ENCODE measurements at places on chromosomes 4 and X. TPM values are rescaled to one million over a fixed set of nuclear protein-coding genes. Genes with fewer than 3 reads are reported as not detected.

The USP17L20 gene
- total RNA-seq, result not detected

DNA sequence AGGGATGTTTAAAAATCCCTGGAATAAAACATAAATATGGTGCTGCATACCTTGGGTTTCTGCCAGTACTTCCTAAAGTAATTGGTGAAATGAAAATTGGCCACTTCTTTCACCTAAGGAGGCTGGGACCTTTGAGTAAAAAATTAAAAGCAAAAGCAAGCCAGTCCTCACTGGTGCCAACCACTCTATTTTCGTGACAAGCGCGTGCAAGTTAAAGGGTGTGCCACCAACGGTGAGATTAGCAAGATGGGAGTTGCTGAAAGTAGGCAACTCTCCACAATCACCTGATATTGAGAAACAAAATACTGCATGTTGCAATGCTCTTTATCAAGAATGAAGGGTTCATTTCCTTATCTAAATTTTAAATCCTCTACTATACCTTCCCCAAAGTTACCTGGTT lies 19.7 kb upstream of the RTL9 start:
- DNase-seq, result no peak

DNA sequence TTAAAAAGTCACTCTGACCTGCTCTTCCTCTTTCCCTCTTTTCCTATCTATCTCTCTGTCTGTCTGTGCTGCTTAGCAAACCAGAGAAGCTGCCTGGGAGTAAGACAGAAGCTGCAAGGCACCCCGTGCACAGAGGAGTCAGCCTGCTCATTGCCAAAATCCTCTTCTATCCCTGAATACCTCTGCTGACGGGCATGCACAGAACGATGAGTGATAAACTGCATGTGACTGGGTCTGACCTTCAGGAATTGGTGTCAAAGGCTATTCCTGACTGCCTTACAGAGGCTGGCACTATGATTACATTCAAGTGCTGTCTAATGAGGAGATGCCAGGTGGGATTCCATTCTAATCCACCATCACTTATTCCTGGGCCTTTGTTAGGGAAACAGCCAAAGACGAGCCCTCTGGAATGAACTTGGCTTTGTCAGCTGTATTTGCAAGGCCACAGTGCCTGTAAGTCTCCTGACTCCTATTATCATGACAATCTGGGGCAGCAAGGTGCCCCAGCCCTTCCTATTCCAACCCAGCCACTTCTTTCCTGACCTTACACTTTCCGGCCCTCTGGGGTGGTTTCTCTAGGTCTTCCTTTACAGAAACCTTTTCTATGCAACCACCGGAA lies 45.4 kb upstream of the CTAG2 start:
- DNase-seq, result no peak

DNA sequence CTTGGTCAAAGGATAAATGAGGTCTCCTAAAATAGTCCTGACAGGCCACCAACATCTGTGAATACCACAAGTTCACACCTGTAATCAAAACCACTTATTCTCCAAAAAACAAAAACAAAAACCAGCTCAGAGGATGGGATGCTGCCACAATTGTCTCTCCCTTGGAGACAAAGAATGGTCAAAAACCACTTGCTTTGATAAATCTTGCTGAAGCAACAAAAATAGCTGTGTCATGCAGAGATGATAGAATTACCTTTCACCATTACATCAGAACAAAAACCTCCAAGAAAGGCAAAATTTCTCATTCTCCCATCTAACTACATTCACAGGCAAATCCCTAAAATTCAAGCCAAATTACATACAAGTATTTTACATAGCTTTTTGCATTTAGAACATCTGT lies 180.4 kb downstream of the MAML3 start:
- DNase-seq, result no peak

The LRAT gene
- total RNA-seq, result 0.58 TPM

DNA sequence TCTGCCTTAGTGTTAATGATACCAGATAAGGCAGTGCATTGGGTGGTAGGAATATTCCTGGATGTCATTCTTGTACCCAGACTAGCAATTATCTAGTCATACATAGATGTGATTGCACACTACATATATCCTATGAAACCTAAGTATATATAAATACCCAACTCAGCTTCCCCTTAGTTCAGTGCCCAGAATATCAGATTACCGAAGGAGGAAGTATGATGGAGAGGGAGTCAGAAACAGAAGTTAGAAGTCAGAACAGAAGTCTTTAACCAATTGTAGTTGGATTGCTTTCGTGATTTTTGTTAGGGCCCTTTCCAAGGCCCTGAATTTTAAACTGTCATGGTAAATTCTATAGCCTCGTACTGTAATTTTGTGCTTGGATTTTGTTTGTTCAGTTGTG lies 42.9 kb downstream of the MOB1B start:
- DNase-seq, result no peak

GRCh38 chr4:82865592-82865991 lies 25.4 kb downstream of the SEC31A start:
- no peak for DNase-seq

DNA sequence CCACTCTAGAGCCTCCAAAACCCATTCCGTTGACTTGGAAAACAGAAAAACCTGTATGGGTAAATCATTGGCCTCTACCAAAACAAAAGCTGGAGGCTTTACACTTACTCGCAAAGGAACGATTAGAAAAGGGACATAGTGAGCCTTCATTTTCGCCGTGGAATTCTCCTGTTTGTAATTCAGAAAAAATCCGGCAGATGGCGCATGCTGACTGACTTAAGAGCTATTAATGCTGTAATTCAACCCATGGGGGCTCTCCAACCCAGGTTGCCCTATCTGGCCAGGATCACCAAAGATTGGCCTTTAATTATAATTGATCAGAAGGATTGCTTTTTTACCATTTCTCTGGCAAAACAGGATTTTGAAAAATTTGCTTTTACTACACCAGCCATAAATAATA lies 60.8 kb downstream of the ZNF732 start:
- no peak for DNase-seq

GRCh38 chr4:89658701-89659024 lies 178.3 kb downstream of the SNCA start:
- DNase-seq, result no peak

DNA sequence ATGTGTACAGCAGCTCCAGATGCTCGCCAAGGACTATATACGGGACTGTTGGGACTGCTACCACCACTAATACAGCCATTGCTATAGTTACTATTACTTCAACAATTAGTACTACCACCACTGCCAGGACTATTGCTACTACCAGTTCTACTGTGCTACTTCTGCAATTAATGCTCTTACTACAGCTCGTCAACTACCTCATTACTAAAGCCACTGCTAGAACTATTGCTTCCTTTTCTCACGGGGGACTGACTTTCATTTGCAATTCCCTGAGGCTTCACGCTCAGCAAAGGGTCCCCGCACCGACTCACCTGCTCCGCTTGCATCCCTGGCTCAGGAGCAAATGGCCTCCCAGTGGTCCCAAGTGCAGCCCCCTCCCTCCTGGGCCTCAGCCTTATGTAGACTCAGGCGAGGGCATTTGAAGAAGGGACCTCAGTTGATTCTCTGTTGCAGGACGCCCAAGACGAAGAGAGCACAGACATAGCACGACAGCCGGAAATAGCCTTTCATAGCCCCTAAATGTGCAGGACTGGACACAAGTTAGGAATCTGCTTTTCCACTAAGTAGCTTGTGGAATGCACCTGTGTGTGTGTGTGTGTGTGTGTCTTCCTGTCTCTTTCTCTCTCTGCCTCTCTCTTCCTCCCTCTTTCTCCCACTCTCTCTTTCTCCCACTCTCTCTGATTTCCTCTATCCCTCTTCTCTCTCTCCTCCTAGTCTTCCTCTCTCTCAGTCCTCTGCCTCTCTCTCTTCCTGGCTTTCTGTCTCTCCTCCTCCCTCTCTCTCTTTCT lies 294.8 kb downstream of the ASMT start:
- no peak for DNase-seq

- no peak for DNase-seq
Measured at GRCh38 chrX:138986866-138987265, 275.3 kb upstream of the FGF13 start.

DNA sequence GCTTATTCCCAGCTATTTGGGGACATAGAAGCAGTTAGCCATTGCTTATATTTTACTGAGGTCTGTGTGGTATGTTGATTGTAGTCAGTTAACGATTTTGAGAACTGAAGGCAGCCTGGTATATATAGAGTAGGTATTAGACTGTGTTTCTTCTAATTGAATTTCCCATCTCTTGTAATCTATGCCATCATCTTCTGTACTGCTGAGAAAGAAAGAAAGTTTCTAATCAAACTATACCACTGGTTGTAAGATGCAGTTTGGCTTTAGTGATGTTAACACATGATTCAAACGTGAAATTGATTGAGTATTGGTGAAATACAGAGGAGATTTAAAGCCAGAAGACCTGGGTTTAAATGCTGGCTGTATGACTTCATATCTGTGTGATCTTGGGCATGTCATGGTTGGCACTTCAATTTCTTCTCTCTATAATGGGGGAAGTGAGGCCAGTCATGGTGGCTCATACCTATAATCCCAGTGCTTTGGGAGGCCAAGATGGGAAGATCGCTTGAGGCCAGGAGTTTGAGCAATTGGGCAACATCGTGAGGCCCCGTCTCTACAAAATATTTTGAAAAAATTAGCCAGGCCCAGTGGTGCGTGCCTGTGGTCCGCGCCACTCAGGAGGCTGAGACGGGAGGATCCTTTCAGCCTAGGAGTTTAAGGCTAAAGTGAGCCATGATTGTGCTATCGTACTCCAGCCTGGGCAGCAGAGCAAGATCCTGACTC lies 11.6 kb downstream of the HTT start:
- no peak for DNase-seq

The GYPA gene
- 7.8 TPM for total RNA-seq

GRCh38 chr4:98521486-98521885 lies 136.9 kb downstream of the TSPAN5 start:
- no peak for DNase-seq

The ETDB gene
- total RNA-seq, result not detected

The ABCB7 gene
- 26.4 TPM for total RNA-seq

DNA sequence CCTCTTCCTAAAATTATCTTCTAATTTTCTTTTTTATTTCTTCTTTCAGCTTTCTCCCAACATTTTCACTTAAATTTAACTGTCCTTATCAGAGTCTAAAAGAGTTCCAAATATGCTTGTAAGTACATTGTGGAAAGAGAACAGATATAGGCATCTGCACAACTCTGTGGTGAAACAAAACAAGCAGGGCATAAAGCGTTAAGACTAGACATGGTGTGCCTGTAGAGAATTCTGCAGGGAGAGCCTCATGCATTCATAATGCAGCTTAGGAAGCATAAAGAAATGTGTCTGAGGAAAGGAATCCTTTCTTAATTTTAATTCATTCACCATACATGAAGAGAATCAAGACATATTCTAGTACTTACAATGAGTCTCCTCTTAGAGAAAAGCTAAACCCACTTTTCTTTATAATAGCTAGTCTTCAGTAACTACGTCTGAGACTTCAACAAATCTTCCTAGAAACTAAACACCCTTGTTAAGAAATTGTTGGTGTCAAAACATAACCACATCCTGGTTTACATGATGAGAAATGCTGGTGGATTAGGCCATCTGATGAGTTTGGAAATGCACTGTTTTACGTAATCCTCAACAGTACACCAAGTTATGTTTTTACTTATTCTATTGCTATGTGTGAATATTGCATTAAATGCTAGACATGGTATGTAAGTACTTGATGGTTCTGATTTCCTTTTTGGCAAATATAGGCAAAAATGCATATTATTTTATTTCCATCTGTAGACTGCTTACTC lies 307.8 kb upstream of the GIMD1 start:
- DNase-seq, result no peak

The CXCL3 gene
- total RNA-seq, result not detected

- DNase-seq, result no peak
Measured at GRCh38 chrX:110804446-110804845, 8.8 kb upstream of the CHRDL1 start.

- DNase-seq, result no peak
Measured at GRCh38 chr4:2252530-2253091, 9.3 kb downstream of the MXD4 start.

The VGLL1 gene
- 7.5 TPM for total RNA-seq

DNA sequence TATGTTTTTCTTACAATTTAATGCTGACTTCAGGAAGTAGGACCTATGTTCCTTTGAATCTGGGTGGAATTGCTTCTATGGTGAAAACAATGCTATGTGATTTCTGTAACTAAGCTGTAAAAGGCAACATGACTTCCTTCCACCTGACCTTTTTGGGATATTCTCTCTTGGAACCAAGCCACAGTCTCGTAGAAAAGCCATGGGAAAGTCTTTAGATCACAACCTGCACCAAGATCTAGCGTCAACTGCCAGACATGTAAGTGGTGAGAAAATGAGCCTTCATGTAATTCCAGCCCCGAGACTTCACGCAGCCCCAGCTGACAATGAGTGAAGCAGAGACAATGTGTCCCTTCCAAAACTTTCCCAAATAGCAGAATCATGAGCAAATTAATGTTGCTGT lies 297.0 kb upstream of the DCAF8L1 start:
- no peak for DNase-seq

DNA sequence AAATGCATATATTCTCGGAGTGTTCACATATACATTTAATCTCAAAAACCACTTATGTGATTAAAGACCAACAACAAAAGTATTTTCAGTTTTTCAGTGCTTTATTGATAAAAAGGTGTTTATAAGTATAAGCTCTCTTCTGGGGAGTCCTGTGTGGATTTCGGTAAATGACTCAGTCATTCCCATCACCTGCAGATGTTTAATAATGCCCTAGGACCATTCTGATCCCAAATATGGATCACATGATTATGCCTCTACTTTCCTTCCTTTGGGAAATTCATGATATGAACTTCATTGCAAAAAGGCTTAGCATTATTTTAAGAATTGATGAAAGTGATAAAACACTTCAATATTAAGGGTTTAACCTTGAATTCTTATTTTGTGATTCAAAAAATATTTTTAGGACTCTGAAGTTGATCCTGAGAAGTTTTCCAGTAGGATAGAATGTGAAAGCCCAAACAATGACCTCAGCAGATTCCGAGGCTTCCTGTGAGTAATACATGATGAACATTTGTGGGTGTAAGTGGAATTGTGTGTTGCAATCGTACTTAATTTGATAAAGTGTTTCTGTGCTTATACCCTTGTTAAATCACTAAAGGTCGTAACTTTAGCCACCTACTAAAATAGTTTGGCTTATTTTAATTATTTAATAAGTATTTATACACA lies 40.2 kb downstream of the ATP10D start:
- DNase-seq, result no peak

- no peak for DNase-seq
Measured at GRCh38 chr4:169663402-169663801, 43.0 kb downstream of the CLCN3 start.

The USO1 gene
- total RNA-seq, result 186 TPM

- no peak for DNase-seq
Measured at GRCh38 chr4:184265546-184266351, 48.1 kb upstream of the ENPP6 start.

The IGFBP7 gene
- total RNA-seq, result 288 TPM

- DNase-seq, result no peak
Measured at GRCh38 chr4:182083671-182084410, 159.4 kb upstream of the TENM3 start.

The THAP6 gene
- 38.6 TPM for total RNA-seq

The SLIT2 gene
- 125 TPM for total RNA-seq

The NALF2 gene
- 0.16 TPM for total RNA-seq

DNA sequence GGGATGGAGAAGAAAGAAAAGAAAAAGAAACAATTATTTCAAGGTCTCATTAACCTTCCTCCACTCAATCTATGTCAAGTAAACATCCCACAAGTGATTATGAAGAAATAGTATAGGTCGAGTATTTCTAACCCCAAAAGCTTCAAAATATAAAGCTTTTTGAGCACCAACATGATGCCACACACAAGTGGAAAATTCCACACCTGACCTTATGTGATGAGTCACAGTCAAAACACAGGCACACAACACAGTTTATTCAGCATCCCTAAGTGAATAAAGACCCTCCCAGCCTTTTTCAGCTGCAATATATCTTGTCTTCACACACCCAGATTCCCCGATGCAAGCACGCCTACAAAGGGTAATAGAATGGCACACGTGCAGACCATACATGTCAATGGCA lies 51.7 kb upstream of the VEGFC start:
- no peak for DNase-seq
